Pericardium fibroblast (primary cell): ENCODE measurements at places on chromosomes 7 and 10. TPM values are rescaled to one million over a fixed set of nuclear protein-coding genes. Genes with fewer than 3 reads are reported as not detected.

The CDHR1 gene
- 0.26 and 0.35 TPM in 2 replicates for total RNA-seq

The DNAJC12 gene
- 9.9 and 12.8 TPM in 2 replicates for total RNA-seq

The CYCS gene
- total RNA-seq: 18.3 and 25.6 TPM in 2 replicates

The FEZF1 gene
- not detected in 2 replicates for total RNA-seq

The VAX1 gene
- total RNA-seq: not detected in 2 replicates

The SNCG gene
- total RNA-seq: 8.6 and 16.2 TPM in 2 replicates

The FOXI2 gene
- not detected in 2 replicates for total RNA-seq

The NPFFR1 gene
- not detected in 2 replicates for total RNA-seq
